Uterus (tissue), 4 donors: ENCODE measurements at places on chromosomes 16 and 17.

DNA sequence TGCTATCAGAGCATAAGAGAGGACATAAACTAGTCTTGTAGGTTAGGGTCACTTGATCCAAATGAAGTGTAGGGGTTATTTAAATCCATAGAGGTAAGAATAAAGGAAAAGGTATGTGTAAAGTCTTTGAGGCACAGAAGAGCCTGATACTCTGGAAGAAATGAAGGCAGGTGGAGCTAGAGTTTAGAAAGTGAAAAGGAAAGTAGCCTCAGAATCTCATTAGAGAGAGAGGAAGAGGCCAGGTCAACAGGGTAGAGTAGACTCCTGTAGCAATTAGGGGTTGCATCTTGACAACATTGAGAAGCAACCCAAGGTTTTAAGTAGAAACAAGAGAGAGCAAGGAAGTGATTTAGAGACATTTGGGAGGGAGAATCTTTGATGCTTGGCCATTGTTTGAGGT, 235.2 kb upstream of the SOX9 start:
- no peaks in the 10 kb centered on the region for H3K36me3 ChIP-seq
- H3K27me3 ChIP-seq: no peaks in the 10 kb centered on the region
- H3K4me1 ChIP-seq: no peaks in the 10 kb centered on the region
- no peak overlapping the region for H3K27ac ChIP-seq
- no peak overlapping the region for H3K4me3 ChIP-seq
- DNase-seq: no peak

DNA sequence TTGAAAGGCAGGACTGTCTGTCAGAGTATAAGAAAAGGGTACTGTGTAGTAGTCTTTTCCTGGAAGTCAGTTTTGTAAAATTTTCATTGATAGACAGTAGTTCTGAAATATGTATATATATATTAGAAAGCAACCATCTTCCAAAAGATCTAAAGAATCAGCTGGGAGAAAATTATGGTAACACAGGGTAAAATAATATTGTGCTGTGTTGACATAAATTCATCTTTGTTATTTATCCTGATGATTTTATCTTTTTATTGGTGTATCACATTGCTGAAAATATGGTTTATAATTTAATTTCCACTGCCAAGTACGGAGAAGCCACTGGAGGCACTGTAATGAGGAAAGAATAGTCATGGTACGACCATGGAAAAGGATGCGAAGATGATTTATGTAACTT, 324.9 kb downstream of the CA10 start:
- no peaks in the 10 kb centered on the region for H3K4me1 ChIP-seq
- no peak overlapping the region for H3K4me3 ChIP-seq
- no peak overlapping the region for H3K27ac ChIP-seq
- DNase-seq: no peak

GRCh38 chr17:13619462-13619861, 17.7 kb upstream of the HS3ST3A1 start:
- H3K4me3 ChIP-seq: no peak overlapping the region
- H3K27me3 ChIP-seq: no peaks in the 10 kb centered on the region
- no peak overlapping the region for H3K27ac ChIP-seq
- no peaks in the 10 kb centered on the region for H3K36me3 ChIP-seq
- no peak for DNase-seq

- H3K36me3 ChIP-seq: no peaks in the 10 kb centered on the region
- H3K27me3 ChIP-seq: no peaks in the 10 kb centered on the region
- H3K4me1 ChIP-seq: peaks cover 1% of the 10 kb centered on the region
- DNase-seq: no peak
- H3K27ac ChIP-seq: no peak overlapping the region
Observed at GRCh38 chr17:43573579-43574321, 27.6 kb upstream of the ETV4 start.
